ENCODE measurements at places on chromosomes 16 and 17. TPM values are rescaled to one million over a fixed set of nuclear protein-coding genes. Genes with fewer than 3 reads are reported as not detected.

- no peak for DNase-seq
- no peaks in the 10 kb centered on the region for H3K36me3 ChIP-seq
- no peak overlapping the region for H3K27ac ChIP-seq
- peaks cover 6% of the 10 kb centered on the region for H3K27me3 ChIP-seq
These were observed 43.0 kb downstream of the TRARG1 start for GRCh38 chr17:1322480-1322879.

DNA sequence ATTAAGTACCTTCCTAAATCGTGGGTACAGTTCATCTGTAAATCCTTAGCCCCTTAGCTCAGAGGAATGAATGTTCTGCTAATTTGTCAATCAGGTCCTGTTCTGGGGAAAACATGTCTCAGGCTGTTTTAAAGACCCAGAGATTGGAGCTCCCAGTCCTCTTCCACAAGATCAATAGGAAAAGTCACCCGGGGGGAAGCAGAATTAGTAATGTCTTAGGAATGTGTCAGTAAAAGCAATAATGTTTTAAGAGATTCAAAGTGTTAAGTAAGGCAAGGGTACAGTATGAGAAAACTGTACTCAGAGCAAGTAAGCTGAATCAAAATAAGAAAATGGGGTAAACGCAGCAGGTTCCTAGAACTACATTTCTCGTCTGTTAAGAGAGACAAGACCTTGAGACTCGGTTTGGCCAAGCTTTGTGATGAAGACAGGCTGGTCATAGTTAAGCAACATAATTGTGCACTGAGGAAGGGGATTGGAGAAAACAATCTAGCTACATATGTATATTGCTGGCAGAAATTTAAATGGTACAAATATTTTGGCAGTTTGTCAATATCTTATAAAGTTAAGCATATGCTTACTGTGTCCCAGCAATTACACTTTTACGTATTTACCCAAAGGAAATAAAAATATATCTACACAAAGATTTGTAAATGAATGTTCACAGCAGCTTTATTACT is 192.9 kb upstream of the C17orf78 start:
- H3K4me1 ChIP-seq: no peaks in the 10 kb centered on the region
- no peak overlapping the region for H3K4me3 ChIP-seq
- no peaks in the 10 kb centered on the region for H3K27me3 ChIP-seq
- peaks cover 14% of the 10 kb centered on the region for H3K36me3 ChIP-seq
- DNase-seq: no peak
- no peak overlapping the region for H3K27ac ChIP-seq

DNA sequence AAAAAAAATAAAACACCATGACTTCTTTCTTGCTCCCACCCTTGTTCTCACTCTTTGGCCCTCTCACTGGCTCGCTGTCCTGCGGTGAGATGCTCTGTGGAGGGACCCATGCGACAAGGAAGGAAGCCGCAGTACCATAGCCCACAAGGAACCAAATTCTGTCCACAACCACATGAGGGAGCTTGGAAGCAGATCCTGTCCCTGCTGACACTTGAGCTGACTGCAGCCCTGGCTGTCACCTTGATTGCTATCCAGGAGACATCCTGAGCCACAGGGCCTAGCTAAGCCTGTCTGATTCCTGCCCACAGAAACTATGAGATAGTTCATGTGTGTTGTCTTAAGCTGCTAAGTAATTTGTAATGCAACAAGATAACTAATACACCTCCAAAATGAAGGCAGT is 4.8 kb upstream of the MT2A start:
- H3K27me3 ChIP-seq: peaks cover 6% of the 10 kb centered on the region
- peaks cover 27% of the 10 kb centered on the region for H3K4me1 ChIP-seq
- H3K36me3 ChIP-seq: no peaks in the 10 kb centered on the region
- no peak overlapping the region for H3K4me3 ChIP-seq
- no peak for DNase-seq

GRCh38 chr17:8268550-8269298 is 19.6 kb downstream of the PFAS start:
- no peak overlapping the region for H3K27ac ChIP-seq
- no peak overlapping the region for H3K4me3 ChIP-seq
- DNase-seq: no peak
- no peaks in the 10 kb centered on the region for H3K27me3 ChIP-seq
- no peaks in the 10 kb centered on the region for H3K4me1 ChIP-seq
- H3K36me3 ChIP-seq: no peaks in the 10 kb centered on the region

The GPR179 gene
- not detected for total RNA-seq

Data from natural killer cell treated with Interleukin-12 subunit alpha and Interleukin-12 subunit beta and Interleukin-15 and Interleukin-18, amount 100 ng/mL, for 72 hours (primary cell).